ENCODE measurements at places on chromosomes 1 and 21.

DNA sequence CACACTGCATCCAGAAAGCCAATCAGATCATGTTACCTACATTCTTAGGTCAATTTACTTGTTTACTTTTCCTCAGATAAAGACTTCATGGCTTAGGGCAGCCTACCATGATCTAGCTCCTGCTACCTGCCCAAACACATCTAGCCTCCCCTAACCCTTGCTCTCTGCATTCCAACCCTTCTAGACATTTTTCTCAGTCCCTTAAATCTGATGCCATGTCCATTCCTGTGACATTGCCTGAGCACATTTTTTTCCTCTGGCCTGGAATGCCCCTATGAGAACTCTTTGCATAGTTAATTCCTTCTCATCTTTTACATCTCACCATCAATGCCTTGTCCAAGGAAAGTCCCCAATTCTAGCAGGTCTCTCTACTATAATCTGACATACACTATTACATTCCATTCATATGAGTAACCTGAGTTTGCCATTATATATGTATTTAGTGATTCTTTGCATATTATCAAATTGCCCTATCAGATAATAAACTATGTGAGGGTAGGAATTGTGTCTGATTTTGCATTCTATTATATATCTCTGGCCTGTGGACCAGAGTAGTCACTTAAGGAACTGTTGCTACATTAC lies 166.9 kb downstream of the COL11A1 start:
- DNase-seq = no peak

- no peak for DNase-seq
These were observed 22.2 kb upstream of the LRRC3 start for GRCh38 chr21:44432841-44433790.

- no peak for DNase-seq
These were observed 8.8 kb upstream of the TSPEAR start for GRCh38 chr21:44720170-44720569.

- no peak for DNase-seq
These were observed 313.5 kb downstream of the SMYD3 start for GRCh38 chr1:246193537-246193936.

DNA sequence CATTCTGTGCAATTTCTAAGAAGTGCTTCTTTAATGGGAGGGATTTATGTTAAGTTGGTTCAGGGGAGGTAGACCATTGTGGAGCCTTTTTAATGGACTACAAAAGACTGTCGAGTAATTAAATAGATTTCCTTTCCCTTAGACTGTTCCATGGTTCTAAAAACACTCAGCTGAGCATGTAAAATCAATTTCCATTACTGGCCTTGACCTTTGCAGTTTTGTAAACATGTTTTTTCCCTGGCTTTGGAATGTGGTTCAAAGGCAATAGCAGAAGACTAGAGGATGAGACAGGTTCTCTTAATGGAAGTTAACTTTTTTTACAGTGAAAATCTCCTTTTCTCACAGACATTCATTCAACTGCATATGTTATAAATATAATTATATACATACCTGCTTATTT lies 37.6 kb upstream of the BTG3 start:
- no peak for DNase-seq

GRCh38 chr21:39660191-39660980 lies 47.6 kb downstream of the B3GALT5 start:
- no peak for DNase-seq

GRCh38 chr1:226962421-226963391 lies 22.6 kb downstream of the COQ8A start:
- no peak for DNase-seq

DNA sequence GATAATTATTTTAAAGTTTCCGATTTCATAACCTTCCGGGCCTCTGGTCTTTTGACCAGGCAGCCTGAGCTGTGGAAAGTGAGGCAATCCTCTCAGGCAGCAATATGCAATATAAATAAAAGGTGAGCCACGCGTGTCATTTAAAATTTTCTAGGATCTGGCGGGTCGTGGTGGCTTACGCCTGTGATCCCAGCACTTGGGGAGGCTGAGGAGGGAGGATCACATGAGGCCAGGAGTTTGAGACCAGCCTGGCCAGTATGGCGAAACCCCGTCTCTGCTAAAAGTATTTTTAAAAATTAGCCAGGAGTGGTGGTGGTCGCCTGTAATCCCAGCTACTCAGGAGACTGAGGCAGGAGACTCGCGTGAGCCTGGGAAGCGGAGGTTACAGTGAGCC lies 546 bp upstream of the ZNF695 start:
- no peak for DNase-seq

DNA sequence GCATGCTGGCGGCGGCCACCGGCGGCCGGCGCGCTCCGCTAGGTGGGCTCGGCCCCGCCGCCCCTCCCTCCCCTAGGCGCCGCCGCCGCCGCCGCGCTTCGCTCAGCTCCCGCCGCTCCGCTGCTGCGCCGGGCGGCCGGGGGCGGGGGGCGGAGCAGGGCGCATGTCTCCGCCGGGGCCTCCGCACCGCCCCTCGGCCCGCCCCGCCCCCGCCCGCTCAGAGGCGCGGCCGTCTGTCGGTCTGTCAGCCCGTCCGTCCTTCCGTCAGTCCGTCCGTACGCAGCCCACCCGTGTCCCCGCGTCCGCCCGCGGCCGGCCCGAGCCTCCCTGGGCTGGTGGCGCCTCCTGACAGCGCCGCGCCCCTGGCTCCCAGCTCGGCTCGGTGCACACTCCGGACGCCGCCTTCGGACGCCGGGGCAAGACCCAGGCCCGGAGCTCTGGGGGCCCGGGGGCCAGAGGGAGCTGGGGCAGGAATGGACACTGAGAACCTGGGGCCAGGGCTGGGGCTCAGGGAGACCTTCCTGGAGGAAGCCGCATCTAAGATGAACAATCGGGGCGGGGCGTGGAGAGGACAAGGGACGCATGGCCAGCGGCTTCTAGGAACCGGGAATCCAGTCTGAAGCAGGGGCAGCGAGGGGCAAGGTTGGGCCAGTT lies at the start of gene GPR153:
GPR153 (minus strand) TSS at position 138 of the 654 bp plus-strand sequence. CDS start 6,193 bp downstream, outside the sequence.
- DNase-seq = peak; percentile 54

DNA sequence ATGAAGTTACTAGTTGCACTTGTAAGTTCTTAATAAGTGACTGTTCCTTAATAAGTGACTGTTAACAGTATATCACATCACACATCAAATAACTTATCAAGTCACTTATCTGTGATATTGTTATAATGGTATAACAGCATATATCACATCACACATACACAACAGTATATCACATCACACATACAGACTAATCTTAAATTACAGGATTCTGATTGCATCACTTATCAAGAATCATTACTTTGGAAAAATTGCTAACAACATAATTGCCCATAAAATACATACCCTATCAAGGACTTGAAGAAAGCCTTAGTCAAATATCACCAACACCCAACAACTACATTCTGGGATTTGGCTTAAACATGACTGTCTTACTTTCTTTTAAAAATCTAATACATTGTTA lies 813.5 kb downstream of the LTN1 start:
- DNase-seq = no peak

- no peak for DNase-seq
These were observed 25.2 kb upstream of the IKBKE start for GRCh38 chr1:206445116-206445515.

DNA sequence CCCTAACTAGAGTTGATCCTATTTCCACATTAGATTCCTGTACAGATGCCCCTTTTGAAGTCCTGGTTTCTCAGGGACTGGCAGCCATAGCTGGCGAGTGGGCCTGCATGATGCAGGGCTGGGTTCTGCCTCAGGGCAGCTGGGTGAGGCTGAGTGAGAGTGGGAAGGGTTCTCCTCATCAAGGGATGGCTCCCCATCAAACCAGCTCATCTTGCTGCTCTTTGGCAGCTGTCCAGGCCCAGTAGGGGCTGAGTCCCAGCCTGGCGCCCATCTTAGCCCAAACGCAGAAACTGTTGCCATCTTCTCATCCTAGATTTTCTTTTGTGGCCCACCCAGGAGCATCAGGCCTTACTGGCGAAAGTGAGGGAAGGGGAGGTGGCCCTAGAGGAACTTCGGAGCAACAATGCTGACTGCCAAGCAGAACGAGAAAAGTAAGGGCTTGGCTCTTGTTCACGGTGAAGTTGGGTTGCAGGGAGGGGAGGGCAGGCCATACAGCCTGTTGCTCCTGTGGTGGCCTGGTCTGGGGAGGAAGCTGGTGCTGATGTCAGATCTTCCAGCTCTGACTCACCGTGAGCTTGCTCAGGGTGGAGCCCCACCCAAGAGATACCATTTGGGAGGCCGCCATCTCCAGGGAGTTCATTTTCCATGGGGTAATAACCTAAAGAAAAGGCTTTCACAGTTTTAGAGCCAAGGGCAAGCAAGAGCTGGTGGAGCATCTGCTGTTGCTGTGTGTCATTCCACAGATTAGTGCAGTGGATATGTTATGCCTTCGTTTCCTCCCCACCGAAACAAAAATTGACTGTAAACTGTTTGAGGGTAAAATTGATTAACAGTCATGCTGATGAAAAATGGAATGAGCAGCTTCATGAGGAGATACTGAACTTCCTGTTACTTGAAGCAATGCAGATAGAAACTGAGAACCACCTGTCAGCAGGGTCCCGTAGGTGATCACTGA lies 34.7 kb downstream of the TUFT1 start:
- DNase-seq = peak; percentile 1

DNA sequence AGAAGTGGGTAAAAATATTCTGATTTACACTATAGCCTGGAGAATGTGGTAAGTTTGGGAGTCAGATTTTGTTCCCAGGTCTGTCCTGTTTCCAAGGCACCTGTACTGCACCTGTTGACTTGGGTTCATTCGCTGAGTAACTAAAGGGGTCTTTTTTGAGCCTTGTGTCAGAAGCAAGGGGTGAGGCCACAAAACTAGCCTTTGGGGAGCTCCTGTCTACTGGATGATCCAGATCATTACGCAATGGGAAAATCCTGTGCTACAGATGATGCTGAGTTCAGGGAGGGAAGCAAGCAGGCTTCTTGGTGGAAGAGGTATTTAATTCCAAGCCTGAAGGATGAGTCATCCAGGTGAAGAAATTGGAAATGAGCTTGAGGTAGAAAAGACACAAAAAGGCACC lies 424.0 kb downstream of the MATN1 start:
- DNase-seq = no peak

GRCh38 chr1:234878288-234878687 lies 250.3 kb downstream of the TOMM20 start:
- DNase-seq = no peak

DNA sequence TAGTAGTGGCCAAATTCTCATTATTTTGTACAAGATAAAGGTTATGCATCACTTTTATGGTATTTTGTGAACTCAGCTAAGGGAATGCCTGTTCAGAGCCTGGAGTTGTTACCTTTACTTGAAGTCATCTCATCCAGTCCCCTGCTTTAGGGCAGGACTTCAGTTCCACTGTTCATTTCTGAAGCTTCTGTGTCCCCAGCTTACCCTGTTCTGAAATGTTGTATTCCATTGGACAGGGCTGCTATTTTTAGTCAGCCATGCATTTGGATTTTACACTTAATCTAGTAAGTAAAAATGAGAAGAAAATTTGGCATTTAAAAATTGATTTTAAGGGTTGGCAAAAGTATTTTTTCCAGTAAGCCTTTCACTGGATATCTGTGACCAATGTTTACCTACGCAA lies 11.6 kb upstream of the C4BPB start:
- DNase-seq = no peak

GRCh38 chr1:201954263-201955008 lies 867 bp upstream of the TIMM17A start:
- no peak for DNase-seq

DNA sequence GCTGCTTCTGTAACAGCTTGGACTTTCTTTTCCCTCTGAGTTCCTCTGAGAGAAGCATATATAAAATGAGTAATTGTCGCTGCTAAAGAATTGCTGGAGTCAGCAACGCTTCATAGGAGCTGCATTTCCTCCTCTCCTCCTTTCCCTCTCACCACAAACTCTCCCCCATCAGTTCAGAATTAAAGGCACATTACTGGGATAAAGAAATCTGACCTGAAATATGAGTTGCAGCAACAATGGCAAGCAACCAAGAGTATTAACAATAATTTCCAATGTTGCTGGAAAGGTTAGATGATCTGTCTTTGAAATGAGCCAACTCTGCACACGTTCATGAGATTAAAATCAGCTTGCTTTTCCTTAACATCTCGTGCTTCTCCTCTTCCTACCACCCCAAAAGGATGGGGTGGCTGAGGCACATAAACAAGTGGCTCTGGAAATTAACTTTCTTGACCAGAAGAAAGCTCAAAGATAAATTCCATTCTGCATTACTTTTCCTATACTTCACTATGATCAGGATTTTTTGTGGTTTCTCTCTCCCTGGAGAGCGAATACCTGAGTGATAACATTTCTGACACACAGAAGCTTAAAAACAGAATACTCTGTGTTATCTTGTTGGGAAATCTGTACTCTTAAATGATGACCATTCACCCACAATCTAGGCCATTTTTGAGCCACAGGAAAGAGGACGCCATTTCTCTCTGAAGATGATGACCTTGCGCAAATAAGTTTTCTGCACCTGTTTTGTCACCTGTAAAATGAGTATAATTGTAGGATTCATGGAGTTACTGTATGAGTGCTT lies 90.2 kb downstream of the TGFBR3 start:
- no peak for DNase-seq

DNA sequence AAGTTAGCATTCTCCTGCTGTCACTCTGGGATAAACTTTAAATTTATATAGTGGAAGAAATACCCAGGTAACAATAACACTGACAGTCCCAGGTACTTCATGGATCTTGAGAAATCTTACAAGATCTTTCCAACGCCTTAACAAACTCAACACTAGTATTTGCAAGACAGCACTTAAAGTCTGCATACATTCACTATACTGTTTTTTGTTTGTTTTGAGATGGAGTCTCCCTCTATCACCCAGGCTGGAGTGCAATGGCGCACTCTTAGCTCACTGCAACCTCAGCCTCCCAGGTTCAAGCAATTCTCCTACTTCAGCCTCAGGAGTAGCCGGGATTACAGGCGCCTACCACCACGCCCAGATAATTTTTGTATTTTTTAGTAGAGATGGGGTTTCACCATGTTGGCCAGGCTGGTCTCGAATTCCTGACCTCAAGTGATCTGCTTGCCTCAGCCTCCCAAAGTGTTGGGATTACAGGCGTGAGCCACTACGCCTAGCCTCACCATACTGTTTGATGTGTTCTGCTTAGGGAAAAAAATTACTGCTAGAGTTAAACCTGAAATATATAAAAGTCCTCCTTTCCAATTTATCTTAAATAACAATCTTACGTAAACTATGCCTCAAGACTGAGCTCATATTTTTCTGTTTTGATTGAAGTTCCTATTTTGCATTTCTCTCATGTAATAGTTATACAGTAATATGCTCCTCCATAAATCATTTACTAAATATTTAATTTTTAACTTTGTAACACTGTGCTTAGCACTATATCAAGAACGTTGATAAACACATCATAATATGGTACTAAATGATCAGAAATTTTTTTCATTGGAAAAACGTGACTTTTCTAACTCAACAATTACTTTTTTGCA lies 17.5 kb downstream of the EYA3 start:
- no peak for DNase-seq

DNA sequence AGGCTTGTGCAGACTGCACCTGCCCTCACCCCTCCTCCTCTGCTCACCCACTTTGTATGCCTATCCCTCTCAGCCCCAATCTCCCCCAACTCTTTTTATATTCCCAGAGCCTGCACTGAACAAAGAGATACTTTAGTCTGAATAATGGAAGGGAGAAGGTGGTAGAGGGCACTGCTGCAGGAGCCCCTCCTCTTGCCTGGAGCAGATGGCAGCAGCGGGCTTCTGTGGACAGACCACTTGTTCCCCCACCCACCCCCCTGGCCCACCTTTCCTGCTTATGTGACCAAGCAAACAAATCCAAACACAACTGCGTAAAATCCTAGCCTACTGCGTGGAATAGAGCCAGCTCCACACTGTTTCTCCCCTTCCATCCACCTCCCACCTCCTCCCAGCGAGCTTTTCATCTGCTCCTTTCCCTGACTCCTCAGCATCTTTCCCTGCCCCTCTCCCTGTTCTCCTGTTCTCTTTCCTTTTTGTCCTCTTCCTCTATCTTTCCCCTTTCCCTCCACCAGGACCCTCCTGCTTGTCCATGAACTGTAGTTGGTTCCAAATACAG lies 27.5 kb downstream of the RGS8 start:
- no peak for DNase-seq

Data from stimulated activated CD8-positive, alpha-beta memory T cell treated with anti-CD3 and anti-CD28 coated beads, Interleukin-4, amount 100 ng/mL, for 24 hours (primary cell).